ENCODE measurements at places on chromosomes 7 and 10.

DNA sequence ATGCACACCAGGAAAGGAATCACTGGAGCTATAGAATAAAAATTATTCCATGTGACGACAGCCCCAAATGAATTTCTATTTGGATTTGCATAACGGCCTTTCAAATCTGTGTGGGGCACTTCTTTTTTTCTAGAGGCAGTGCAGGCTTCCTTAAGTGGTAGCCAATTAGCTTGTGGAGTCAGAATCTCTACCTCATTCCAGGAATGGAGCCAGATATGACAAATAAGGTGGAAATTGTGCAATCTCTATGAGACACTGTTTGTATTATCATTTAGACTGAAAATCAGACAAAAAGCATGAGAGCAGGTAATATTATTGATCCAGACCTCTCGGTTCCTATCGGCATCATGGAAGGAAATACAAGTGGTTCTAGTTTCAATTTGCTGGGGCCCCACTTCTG, 78.7 kb downstream of the BEND7 start:
- no peak for DNase-seq

DNA sequence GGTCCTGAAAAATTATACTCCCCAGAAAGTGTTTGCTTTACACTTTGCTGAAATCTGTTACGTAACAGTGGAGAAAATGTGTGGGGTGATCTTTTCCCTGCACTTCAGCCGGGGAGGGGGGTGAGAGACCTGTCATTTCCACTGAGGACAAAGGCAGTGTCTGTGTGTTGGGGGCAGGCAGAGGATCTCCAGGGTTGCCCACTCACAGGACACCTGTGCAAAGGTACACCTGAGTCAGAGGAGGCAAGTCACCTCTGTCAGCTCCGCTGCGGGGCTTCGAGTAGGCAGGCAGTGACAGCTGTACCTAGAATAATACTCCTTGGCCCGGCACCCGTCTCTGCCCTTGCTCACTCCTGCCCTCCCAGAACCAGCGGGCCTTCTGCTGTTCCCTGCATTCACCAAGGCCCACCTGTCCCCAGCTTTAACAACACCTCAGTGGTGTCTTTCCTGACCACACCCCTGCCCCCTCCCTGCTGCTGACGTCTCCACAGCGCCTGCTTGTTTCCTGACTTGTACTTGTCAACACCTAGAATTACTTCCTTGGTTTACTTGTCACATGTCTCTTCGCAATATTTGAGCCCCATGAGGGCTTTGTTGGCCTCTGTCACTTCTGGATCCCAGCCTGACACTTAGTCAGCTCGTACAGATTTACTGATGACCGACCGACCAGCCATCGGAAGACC, 159.2 kb downstream of the NEURL1 start:
- no peak for DNase-seq

GRCh38 chr7:98559958-98560357, 57.1 kb upstream of the NPTX2 start:
- no peak for DNase-seq

GRCh38 chr10:75350791-75351190, 50.8 kb downstream of the ZNF503 start:
- DNase-seq = no peak

- no peak for DNase-seq
Observed at GRCh38 chr10:73359492-73359891, 828 bp upstream of the CFAP70 start.

DNA sequence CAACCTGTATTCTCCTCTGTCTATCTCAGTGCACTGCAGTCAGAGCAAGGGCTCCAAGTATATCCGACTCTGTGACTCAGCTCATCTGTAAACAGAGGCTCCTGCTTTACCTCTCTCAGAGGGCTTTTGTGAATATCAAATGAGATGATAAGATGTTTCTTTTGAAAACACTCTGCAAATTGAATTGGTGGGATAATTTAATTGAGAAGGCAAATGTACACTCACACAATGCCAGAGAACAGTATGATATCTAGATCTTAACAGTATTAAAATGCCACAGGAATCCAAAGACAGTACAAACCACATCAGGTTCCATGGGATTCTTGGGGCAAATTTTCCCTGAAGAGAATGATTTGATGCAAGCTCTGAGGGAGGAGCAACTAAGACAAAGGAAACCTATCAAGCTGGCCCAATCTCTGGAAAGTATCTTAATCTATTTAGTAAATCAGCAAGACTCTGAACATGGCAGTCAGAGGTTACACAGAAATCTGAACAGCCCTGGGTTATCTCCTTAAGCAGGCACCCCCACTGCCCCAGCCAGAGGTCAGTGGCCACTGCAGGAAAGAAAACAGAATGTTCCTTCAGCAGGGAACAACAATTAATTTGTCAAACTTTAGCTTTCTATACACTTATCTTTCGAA, 45.9 kb downstream of the DOCK4 start:
- no peak for DNase-seq

GRCh38 chr7:147859033-147859432, 731.5 kb upstream of the C7orf33 start:
- no peak for DNase-seq

DNA sequence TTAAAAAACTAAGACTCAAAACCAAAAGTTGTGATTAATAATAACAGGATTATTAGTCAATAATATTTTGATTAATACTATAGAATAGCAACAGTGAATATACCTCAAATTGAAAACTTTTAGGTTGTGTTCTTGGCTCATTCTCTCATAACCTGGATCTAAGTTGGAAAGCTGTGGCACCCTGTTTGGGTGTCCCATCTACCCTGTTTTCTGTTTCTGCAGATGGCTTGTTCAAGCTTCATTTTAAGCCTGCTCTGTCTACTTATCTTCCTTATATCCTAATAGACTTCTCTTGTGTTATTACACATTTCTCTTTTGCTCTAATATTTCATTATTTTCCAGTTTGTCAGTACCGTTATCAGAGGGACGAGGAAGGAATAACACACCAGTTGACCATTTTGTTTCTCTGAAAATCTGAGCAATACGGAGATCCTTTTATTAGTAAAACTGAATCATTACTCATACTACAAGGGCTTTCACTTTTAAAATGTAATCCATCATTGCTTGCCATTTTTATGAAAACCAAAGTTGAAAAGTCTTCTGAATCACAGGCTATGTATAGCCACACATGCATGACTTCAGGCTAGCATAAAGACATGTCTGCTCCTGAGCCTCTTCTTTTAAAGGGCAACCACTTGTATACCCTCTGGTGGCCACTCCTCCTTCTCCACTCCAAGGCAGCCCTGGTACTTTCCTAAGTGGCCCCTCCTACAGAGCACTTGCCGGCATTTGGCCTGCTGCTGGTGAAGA, 22.3 kb downstream of the COX15 start:
- no peak for DNase-seq

Measured in heart right ventricle (tissue), 16 donors.